ENCODE measurements at places on chromosomes 1 and 21. TPM values are rescaled to one million over a fixed set of nuclear protein-coding genes. Genes with fewer than 3 reads are reported as not detected.
A peak's percentile ranks its signal among the peaks of the same experiment; 100 is the strongest.

ADORA1 gene
- under 0.01 TPM for total RNA-seq

TRIM67 gene
- total RNA-seq = not detected

LACTBL1 gene
- not detected for total RNA-seq

DNA sequence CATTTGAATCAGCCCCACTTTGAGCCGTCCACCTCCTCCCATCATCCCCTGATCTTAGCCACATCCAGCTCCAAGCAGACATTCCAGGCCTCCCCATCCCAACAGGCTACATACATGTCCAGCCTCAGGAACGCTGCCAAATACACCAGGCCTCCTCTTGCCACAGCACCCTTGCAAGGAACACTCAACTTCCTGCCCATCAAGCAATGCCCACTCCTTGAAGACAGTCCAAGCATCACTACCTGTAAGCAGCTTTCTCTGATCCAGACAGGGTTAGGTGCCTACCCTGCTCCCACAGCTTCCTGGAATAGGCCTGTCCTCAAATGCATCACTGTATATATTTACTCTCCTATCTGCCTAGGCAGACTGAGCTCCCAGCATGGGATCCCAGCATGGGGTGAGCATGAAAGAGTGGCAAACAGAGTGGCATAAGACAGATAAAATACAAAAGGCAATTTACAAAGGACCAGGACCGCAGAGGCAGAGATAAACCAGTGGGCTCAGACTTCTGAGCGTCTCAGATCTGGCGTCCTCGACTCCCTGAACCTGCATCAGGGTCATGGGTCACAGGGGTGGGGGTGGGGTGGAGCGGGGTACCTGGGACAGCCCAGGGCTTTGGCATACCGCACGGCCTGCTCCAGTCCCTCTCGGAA lies 816 bp downstream of the HYI start:
- peaks cover 7% of the 10 kb centered on the region for H3K4me1 ChIP-seq
- peak; percentile 68 for DNase-seq
- H3K36me3 ChIP-seq = peaks cover 44% of the 10 kb centered on the region
- H3K27ac ChIP-seq = peak overlapping the region; percentile 86
- H3K4me3 ChIP-seq = peak overlapping the region; percentile 57

GRCh38 chr1:215201283-215201682 lies 118.7 kb downstream of the KCNK2 start:
- DNase-seq = no peak
- H3K4me1 ChIP-seq = no peaks in the 10 kb centered on the region
- H3K27ac ChIP-seq = no peak overlapping the region
- no peak overlapping the region for H3K4me3 ChIP-seq
- H3K36me3 ChIP-seq = no peaks in the 10 kb centered on the region

DNA sequence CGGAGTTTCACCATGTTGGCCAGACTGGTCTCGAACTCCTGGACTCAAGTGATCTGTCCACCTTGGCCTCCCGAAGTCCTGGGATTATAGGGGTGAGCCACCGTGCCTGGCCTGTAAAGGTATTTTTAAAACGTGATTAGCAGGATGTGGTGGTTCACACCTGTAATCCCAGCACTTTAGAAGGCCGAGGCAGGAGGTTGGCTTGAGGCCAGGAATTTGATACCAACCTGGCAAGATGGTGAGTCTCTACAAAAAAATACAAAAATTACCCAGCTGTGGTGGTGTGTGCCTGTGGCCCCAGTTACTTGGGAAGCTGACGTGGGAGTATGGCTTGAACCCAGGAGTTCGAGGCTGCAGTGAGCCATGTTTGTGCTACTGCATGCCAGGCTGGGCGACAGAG lies 43.3 kb upstream of the SOD1 start:
- H3K4me3 ChIP-seq = no peak overlapping the region
- peaks cover 4% of the 10 kb centered on the region for H3K27me3 ChIP-seq
- no peak overlapping the region for H3K27ac ChIP-seq
- no peak for DNase-seq
- H3K4me1 ChIP-seq = no peaks in the 10 kb centered on the region

DNA sequence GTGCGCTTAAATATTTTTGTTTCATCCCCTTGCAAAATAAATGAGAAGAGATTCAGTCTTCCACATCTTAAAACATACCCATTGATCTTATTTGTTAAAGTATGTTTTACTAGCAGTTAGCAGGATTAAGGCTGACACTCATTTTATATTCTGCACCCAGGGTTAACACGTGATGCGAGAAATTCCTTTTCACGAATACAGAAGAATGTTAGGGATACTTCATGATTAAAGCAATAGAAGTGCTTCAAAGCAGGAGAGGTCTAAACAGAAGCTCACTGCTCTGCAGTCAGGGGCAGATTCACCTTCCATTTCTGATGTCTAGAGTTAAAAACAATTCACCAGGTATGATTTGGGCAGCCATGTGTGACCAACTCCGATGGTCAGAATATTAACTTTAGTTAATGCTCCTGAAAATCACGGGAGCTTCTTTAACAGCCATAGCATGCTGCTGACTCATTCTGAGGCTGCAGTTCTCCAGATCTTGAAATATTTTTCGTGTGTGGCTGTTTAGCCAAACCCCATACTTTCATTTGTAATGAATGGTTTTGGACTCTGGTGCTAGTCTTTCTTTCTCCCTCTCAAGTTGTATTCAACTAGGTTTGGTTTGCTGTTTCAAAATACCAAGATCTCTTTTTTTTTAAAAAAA lies 19.7 kb downstream of the BCAR3 start:
- H3K4me1 ChIP-seq = peaks cover 50% of the 10 kb centered on the region
- H3K36me3 ChIP-seq = peaks cover 14% of the 10 kb centered on the region
- DNase-seq = peak; percentile 89
- H3K27ac ChIP-seq = peak overlapping the region; percentile 83

Data from IMR-90 (cell line).